ENCODE measurements at places on chromosomes 2 and 18.
A peak's percentile ranks its signal among the peaks of the same experiment; 100 is the strongest.

DNA sequence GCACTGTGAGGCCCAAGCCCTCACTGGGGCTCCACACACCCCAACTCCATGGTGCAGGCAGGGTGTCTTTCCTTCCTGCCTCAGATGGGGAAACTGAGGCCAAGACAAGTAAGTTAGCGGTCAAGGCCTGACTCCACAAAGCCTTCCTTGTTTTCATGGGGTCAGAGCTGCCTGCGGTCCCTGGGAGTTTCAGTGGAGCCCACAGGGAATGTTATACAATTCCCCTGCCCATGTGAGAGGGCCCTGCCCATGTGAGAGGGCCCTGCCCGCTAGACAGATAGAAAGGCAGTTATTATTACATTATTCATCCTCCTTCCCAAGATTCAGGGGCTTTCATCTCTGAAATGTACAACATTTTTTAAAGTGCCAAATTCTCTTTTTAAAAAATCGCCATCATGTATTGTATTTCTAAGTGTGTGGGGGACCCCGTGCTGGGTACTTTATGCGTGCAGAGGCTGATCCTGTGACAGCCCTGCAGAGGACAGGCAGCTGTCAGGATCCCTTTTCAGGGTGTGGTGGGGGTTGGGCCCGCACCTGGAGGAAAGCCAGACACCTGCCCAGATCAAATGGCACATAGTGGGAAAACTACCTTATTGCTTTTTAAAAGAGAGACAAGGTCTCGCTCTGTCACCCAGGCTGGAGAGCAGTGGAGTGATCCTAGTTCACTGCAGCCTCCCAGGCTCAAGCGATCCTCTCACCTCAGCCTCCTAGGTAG is 23.4 kb downstream of the FBLN7 start:
- DNase-seq: no peak

GRCh38 chr18:42509750-42510415 is 554.8 kb downstream of the PIK3C3 start:
- no peak for DNase-seq

DNA sequence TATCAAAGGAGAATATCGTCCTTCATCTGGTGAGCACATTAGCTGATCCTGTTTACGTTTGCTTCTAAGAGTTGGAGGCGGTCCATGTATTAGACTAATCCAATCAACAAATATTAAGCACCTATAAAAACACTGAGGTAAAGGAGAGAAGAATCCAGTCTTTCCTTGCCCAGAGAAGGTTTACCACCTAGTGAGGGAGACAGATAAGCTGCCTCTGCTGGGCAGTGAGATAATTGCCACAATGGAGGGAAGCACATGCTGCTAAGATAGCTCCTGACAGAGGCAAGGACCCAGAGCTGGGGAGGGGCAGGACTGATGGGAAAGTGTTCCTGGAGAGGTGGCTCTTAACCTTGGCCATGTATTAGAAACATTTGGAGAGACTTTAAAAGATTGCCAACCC is 36.7 kb upstream of the ST8SIA5 start:
- DNase-seq: no peak

DNA sequence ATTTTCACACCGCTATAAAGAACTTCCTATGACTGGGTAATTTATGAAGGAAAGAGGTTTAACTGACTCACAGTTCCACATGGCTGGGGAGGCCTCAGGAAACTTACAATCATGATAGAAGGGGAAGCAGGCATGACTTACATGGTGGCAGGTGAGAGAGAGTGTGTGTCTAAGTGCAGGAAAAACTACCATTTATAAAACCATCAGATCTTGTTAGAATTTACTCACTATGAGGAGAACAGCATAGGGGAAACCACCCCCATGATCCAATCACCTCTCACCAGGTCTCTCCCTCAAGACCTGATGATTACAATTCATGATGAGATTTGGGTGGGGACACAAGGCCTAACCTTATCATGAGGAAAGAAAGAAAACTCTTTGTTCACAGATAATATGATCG is 174.6 kb downstream of the SRBD1 start:
- DNase-seq: no peak

DNA sequence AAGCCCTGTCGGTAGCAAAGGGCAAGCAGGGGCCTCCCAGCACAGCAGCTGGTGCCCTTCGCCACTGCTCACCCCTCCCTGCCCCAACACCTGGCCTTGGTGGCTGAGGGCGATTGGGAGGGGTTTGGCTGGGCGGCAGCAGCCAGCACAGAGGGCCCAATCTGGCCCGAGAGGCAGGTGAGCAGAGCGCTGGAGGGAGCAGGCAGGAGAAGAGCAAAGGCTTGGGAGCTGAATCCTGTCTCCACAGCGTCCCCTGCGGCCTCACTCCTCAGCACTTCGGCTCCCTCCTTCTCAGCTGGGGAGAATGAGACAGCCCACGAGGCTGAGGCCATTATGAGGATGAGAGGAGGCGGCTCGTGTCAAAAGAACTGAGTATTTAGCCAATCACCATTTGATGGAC is 74.9 kb upstream of the TAF1B start:
- DNase-seq: no peak

GRCh38 chr2:74181739-74182138 is 3.1 kb upstream of the MOB1A start:
- DNase-seq: no peak

- no peak for DNase-seq
These were observed 156.1 kb downstream of the CDH20 start for GRCh38 chr18:61489334-61489733.

GRCh38 chr2:127146820-127147502 is 40.0 kb upstream of the BIN1 start:
- DNase-seq: no peak

- DNase-seq: no peak
These were observed 428.1 kb downstream of the MEIS1 start for GRCh38 chr2:66862885-66863650.

DNA sequence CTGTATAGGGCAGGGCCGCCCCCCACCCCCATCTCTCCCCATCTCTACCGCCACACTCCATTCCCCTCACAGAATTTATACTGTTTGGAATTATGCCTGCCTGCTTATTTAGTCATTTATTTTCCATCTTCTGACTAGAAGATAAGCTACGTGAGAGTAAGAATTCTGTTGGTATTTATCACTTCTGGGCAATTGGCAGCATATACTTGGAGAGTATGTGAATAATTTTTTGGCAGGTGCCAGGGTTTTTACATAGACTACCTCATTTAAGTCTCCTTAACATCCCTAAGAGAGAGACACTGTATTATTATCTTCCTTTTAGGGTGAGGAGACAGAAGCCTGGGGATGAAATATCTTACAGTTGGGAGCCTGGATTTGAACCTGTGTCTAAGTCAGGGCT is 45.0 kb downstream of the SLC4A1AP start:
- no peak for DNase-seq

DNA sequence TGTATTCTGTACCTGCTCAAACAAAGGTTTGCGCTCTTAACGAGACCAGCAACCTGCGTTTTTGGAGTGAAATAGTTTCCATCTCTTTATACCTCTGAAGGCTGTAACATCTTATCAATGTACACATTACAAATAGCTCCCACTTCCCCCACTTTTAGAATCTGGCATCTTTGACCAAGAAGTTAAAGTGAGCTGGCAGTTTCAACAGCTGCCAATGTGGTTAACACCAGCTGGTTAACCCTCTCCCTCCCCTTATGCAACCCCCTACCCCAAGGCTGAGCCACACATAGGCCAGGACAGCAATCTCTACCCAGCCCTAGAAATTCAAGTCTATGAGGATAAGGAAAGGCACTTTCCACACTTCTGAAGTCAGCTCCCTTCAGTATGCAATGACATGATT is 2.2 kb upstream of the SERTAD2 start:
- DNase-seq: no peak

DNA sequence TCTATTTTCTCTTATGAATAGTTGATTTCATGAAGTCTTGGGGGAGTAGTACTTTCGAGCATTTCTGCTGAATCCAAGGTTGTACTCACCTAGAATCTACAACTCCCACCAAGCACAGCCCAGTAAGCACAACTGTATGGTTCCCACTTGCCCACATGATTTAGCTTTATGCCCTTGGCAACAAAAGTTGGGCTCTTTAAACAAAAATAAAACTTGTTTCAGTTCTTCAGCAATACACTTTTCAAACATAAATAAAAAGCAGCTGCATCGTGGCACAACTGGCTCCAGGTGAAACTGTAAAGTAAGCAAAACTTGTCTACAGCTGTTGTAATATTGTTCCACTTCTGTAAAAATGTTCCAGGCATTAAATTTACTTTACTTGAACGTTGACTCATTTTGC is 99.8 kb upstream of the FSIP2 start:
- no peak for DNase-seq

GRCh38 chr18:55189972-55190371 is 230.7 kb upstream of the CCDC68 start:
- DNase-seq: no peak

- no peak for DNase-seq
These were observed 81.8 kb downstream of the TNS1 start for GRCh38 chr2:217920879-217921603.

GRCh38 chr2:203692031-203692710 is 14.3 kb upstream of the CD28 start:
- DNase-seq: no peak

GRCh38 chr18:76390452-76391035 is 104.5 kb downstream of the ZNF516 start:
- no peak for DNase-seq

GRCh38 chr18:13218368-13218991 is at the start of gene LDLRAD4:
Gene LDLRAD4, plus strand, starts transcription at chr18:13218760.
- no peak for DNase-seq

DNA sequence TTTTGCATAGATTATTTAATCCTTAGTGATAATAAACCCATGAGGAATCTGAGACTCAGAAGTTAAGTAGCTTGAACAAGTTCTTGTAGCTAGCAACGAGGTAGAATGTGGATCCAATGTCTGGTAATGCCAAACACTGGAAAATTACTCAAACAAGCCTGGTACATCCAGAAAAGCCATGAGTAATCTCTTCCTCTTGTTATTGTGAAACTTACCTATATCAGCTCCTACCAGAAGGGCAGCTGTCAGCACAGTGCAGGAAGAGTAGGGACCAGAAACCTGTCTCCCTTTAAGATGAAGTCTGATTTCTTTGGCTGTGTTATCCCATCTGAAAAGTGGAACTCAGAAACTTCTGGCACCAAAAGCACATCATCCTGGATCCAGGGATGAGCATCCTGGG is 7.7 kb upstream of the SERPINB8 start:
- DNase-seq: no peak

DNA sequence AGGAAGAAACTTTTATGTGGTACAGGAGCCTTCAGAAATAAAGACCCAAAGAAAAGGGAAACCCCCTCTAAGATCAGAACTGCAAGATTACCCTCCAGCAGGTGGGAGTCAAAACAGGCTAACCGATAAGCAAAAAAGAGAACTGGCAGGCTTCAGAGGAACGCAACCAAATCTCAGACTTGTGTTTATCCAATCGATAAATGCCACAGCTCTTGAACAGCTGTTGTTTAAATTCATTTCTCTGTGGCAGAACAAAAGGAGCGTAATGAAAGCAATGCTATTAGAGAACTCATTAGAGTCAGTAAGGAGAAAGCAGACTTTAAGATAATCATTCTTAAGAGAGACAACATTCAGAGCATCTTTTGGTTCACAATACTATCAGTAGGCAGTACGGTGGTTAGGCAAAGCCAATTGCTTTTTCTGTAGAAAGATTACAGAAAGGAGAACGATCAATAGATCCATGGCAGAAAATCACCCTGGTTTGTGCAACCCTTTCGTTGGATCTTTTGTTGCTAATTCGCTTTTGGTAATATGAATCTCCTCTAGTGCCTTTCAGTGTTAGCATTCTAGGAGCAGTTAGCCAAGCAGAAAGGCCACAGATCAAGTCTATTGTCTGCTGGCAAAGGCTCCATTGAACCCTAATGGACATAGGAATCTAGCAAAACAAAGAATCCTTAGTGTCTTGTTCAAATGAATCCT is 476.4 kb upstream of the CHST9 start:
- DNase-seq: no peak

- DNase-seq: no peak
These were observed 142.3 kb downstream of the ABCA12 start for GRCh38 chr2:214995926-214996670.

DNA sequence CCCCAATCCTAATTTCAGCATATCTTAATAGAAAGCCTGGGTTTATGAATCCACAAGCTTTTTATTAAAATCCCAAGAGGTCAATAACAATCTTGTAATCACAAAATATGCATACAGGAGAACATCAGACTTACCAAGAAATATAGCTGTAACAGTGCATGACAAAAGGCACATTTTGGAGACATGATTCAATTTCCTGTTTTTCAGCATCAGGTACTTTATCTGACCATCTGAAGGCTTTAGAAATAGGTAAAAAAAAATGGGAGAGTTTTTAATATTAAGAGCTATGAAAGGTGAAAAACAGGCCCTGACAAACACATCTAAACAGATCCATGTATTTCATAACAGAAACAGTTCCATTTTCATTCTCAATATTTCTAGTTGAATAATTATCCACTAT is 89.9 kb upstream of the EFEMP1 start:
- no peak for DNase-seq

- no peak for DNase-seq
These were observed 41.9 kb downstream of the ITGB6 start for GRCh38 chr2:160157861-160158829.

DNA sequence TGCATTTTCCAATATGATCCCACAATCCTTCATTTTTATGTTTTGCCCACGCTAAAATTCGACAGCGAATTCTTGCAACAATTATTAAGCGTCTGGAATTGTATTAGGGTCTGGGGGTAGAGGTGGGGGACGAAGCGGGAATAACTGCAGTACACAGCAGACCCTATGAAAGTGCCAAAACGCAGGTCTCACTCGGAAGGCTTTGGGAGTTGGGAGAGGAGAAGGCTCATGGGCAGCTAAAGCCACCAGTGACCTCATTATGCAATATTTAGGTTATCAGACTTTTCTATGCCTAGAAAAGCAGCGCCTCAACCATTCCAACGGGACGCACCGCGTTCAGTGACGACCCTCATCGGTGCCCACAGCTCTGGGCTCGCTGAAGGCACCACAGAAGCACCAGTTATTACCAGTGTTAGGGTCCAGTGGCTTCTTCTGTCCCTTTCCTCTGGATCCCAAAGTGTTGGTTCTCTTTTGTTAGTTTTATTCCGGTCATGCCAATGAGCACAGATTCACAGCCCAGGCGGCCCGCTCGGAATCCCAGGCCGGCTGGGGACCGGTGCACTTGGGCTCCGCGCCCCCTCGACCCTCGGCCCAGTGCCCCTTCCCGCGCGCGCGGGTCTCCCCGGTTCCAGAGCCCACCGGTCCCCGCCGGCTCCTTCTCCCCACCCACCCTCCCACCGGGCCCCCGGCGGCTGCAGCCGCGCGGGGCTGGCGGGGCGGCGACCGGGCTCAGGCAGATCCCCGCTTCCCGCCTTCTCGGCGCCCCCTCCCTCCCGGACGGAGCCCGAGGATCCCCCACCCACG is 737 bp upstream of the MAPK4 start:
- DNase-seq: no peak

GRCh38 chr18:33578518-33579348 is 714 bp downstream of the ASXL3 start:
- no peak for DNase-seq

- no peak for DNase-seq
These were observed 1092.5 kb downstream of the LRP1B start for GRCh38 chr2:141038341-141038740.

- no peak for DNase-seq
These were observed 67.9 kb upstream of the PNPT1 start for GRCh38 chr2:55761526-55761925.

GRCh38 chr2:231411831-231412617 is 16.5 kb downstream of the B3GNT7 start:
- DNase-seq: peak; percentile 70

Data from stimulated activated CD8-positive, alpha-beta memory T cell treated with anti-CD3 and anti-CD28 coated beads, Interleukin-12 subunit alpha, Interleukin-12 subunit beta, amount 100 ng/mL, for 4 hours (primary cell).